ENCODE measurements at places on chromosomes 11 and 22.

- no peak for DNase-seq
These were observed 4.4 kb upstream of the CD44 start for GRCh38 chr11:35134403-35135148.

DNA sequence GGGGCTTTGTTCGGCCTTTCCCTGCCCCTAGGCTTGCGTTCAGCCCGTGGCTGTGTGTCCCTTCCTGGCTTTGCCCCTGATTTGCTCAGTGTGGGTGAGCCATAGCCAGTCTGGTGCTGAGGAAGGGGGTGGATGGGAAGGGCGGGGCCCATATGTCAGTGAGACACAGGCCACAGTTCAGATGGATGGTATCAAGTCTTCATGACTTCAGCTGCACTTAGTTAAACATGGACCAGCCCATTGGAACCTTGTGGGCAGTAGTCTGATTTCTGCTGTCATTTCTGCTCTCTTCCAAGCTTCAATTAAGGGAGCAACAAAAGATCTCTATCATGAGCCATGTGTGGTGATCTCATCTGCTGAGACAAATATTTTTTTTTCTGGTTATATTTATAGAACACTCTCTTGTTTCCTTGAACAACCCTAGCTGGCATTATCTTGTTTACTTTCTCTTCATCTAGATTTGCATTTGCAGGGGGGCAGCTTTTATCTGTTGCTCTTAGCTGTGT, 21.6 kb upstream of the PEX26 start:
- DNase-seq = peak; percentile 64

GRCh38 chr22:20550851-20551744, 43.7 kb downstream of the MED15 start:
- no peak for DNase-seq

GRCh38 chr11:6251120-6251733, 8.4 kb upstream of the CCKBR start:
- peak; percentile 68 for DNase-seq

DNA sequence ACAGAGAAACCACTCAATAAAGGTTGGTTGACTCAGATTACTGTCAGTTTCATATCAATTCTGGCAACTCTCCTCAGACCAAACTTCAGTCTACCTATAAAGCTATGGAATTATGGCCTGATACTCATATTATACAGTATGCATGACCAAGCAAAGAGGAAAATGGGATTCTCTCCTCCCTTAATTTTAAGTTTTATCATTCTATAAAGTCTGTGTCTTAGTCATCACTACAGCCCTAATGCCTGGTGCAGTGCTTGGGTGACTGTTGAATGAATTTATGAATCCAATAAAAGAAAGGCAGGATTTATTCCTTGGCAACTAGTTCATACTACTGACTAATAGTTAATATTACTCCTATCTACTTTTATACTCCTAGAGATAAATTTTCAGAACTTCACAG, 37.6 kb upstream of the GRAMD1B start:
- DNase-seq = no peak

- peak; percentile 19 for DNase-seq
These were observed 438 bp downstream of the ZW10 start for GRCh38 chr11:113773092-113773415.

DNA sequence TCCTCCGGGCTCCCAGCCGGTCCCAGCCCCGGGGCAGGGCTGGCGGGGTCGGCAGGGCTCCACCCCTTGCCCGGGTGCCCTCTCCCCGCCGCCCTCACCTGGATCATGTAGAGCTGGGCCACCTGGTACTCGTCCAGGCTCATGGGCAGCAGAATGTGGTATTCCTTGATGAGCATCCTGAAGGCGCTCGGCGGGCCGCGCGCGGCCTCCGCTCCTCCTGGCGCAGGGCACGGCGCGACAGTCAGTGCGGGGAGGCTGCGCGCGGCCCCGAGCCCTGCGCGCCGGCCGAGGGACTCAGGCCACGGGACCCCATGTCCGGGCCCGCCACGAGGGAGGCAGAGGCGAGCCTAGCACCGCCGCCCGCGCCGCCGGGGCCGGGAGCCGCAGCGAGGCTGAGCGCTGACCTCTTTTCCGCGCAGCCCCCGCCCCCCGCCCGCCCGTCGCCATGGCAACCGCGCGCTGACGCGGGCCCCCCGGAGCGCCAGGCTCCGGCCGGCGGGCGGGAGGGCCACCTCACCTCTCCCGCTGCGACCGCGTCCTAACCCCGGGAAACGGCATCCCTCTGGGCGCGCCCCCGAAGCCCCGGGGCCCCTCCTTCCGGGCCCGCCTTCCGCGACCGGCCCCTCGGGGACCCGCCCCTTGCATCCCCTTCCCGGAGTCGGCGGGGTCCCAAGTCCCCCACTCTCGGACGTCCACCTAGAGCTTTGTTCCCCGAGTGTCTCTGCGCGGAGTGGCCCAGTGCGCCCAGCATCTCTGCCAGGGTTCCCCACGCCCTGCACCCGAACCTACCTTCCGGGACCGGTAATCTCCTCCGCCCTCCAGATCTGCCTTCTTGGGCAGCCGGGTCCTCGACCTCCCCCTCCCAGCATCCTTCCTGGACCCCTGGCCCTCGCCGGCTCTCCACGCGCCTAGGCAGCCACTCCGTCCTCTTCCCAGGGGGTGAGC, 886 bp downstream of the PITPNM1 start:
- DNase-seq = peak; percentile 98

- DNase-seq = no peak
These were observed 6.3 kb downstream of the PRDM10 start for GRCh38 chr11:129996113-129996870.

DNA sequence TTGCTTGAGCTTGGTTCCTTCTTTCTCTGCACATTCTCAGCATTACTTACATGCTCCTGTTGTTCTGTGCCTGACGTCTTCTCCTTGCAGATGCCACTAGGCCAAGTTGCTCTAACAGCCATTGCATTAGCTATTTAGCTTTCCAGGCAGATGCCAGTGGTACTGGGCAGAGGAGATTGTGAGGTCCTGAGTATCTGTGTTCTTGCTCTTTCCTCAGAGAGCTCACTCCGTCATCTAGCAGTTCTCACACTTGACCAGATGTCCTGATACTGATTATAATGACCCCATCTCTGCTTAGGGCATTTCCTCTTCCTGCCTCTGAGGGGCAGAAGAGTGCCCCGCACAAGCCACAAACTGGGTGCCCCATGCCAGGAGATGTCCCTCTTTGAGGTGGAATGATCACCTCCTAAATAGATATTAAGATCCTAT, 30.7 kb downstream of the ARHGAP1 start:
- DNase-seq = no peak

- no peak for DNase-seq
These were observed 478.4 kb downstream of the BRD1 start for GRCh38 chr22:49349181-49349835.

- no peak for DNase-seq
These were observed 7.0 kb downstream of the OVOL1 start for GRCh38 chr11:65793625-65794400.

DNA sequence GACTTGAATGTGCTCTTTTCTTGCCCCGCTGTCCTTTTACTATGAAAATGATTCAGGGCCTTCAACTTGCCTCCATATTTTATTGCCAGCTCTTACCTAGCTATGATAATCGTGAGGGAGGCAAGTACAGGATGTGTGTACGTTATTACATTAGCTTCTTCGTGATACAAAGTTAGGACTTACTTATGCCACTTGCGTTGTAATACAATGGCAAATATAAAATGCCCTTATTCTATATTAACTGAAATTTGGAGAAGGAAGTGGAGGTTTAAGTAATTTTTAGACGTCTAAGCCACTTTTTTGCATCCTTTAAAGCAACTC, 10.8 kb upstream of the CCT8L2 start:
- DNase-seq = no peak

DNA sequence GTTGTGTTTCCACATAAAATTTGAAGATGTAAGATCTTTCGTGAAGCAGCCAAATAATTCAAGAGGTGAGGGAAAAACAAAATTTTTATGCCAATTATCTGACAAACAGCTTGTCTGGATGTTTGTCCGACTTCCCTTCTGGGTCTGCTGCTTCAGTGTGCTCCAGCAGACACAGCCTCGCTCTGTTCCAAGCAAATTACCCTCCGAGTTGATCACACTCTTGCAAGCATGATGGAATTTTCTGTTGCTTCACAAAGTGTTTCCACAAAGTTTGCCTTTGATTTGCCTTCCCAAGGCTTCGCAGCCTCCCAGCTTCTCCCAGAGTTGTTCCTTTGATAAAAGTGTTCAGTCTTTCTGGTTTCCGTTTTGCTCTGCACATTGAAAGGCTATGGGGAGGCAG, 78.4 kb upstream of the SEZ6L start:
- no peak for DNase-seq

DNA sequence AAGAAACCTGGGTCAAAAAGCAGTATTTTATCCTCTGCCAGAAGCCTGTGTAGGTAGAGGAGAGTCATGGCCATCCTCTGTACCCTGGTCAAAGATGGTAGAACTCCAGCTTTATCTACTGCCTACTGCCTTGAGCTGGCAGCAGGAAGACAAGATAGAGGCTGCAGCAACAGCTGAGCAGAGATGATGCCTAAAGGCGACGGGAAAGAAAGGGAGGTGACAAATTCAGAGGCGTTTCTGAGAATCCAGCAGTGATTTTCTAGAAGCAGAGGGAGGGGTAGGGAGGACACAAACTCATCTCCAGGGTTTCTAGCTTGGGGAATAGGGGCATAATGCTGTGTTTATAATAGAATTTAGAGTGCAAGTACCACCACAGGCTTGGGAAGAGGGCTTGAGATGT, 15.5 kb upstream of the C1QTNF4 start:
- no peak for DNase-seq
